Immature natural killer cell (primary cell): ENCODE measurements at places on chromosomes 1 and 21.

GRCh38 chr1:88191917-88192316, 492.2 kb upstream of the PKN2 start:
- no peak for DNase-seq

DNA sequence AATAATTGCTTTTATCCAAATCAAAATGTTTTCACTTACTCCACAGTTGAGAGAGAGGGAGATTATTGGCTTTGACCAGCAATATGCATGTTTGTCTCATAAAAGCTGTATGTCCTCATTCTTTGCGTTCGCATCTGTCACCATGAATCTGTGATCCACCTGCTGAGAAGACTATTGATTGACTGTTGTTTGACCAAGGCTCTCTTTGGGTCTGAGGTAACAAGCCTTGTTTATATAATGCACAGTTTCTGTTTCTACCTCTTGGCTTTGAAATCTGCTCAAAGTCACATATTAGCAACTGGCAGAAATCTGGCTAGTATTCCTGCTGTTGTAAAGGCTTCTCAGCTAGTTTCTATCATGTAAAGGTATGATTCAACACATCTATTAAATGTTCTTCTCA, 157.0 kb downstream of the LYPLAL1 start:
- no peak for DNase-seq

DNA sequence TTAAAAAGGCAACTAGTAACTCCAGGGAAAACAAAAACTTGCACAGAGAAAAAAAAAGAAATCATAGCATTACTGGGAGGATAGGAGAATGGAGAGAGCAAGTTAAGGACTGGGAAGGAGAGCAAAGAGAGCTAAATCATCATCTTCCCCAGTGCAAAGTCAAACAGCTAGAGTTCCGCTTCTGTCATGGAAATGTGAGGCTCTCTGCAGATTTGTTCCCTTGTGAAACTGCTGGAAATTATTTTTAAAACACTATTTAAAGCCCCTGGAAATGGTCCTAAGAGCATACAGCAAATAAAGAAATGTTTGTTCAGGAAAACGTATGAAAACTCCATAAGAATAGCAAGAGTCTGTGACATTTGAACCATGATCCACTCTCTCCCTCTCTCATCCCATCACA, 64.6 kb downstream of the CAMK2N1 start:
- no peak for DNase-seq

DNA sequence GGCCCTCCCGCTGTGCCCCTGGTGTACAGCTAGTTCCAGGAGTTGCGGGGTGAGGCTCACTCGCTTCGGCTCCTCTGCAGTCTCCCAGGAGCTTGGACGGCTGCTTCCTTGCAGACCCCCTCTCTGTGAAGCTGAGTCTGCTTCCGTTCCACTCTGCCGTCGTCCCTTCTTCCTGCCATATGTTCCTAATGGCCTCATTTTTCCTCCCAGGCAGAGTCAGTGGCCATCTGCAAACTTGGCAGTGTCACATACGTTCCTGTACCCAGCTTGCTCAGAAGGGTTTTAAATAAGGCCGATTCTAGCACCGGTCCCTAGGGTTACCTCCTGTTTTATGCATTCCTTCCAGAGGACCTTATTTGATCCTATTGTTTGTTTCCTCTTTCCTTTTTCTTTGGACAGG, 21.3 kb downstream of the ACTL8 start:
- DNase-seq: no peak

GRCh38 chr1:232915212-232915611, 35.2 kb upstream of the NTPCR start:
- DNase-seq: no peak

- no peak for DNase-seq
Observed at GRCh38 chr1:195979646-195980045, 628.6 kb downstream of the KCNT2 start.

DNA sequence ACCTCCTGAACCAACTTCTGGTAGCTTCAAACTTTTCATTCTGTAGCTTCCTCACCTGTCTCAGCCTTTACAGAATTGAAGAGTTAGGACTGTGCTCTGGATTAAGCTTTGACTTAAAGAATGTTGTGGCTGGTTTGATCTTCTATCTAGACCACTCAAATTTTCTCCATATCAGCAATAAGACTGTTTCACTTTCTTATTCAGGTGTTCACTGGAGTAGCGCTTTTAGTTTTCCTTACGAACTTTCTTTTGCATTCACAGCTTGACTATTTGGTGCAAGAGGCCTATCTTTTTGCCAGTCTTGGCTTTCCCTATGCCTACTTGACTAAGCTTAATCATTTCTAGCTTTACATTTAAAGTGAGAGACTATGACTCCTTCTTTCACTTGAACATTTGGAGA, 31.5 kb downstream of the FGGY start:
- no peak for DNase-seq

GRCh38 chr1:209457401-209458125, 126.0 kb upstream of the CAMK1G start:
- DNase-seq: no peak

- no peak for DNase-seq
Observed at GRCh38 chr1:24117722-24118409, 5.9 kb upstream of the MYOM3 start.

GRCh38 chr1:74652711-74653139, 20.9 kb downstream of the ERICH3 start:
- DNase-seq: no peak
